LHCN-M2 (cell line): ENCODE measurements at places on chromosomes 13 and 19. TPM values are rescaled to one million over a fixed set of nuclear protein-coding genes. Genes with fewer than 3 reads are reported as not detected.
A peak's percentile ranks its signal among the peaks of the same experiment; 100 is the strongest.

- no peak for DNase-seq
Measured at GRCh38 chr19:28985201-28985600, 227.8 kb downstream of the UQCRFS1 start.

- no peak for DNase-seq
Measured at GRCh38 chr13:47407808-47408207, 511.0 kb upstream of the HTR2A start.

DNA sequence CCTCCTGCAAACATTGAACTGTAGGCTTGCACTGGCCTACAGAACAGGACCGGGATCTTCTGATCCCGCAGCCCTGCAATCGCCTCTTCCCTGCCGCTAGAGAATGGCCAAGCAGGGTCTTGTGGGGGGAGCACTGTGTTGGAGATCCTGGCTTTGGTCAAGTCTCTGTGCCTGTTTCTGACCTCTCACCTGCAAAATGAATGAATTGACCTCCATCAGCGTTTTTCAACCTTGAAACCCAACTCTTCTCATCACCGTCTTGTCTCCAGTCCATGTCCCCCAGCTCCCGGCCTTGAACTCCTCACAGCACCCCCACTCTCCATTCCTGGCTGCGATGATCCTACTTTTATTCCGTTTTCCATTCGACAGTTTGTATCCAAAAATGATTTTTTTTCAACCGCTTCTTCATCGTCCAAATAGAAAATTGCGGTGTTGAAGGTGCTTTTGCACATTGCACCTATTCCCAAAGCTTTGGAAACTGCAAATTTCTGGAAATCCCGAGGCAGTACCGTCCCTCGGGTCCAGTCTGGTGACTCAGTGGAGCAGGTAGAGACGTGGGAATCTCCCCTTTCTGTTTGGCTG lies 2.0 kb downstream of the MYO9B start:
- no peak for DNase-seq

GRCh38 chr19:5889288-5889971 lies 14.2 kb downstream of the NDUFA11 start:
- no peak for DNase-seq

DNA sequence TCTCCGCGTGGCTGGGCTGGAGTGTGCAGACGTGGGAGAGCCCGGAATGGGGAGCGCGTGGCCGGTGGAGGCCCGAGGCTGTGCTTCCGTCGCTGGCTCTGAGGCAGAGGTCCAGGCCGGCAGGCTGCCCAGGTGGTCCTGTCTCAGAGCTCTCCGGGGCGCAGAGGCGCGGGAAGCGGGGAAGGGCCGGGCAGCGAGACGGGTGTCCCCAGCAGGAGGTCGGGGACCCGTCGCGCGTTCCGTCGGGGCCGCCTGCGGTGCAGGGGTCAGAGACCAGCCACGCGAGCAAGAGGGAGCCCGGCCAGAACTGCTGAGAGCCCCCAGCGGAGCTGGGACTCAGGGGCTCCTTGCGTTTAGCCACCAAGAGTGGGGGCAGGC lies 1.3 kb upstream of the C1QTNF9 start:
- no peak for DNase-seq

DNA sequence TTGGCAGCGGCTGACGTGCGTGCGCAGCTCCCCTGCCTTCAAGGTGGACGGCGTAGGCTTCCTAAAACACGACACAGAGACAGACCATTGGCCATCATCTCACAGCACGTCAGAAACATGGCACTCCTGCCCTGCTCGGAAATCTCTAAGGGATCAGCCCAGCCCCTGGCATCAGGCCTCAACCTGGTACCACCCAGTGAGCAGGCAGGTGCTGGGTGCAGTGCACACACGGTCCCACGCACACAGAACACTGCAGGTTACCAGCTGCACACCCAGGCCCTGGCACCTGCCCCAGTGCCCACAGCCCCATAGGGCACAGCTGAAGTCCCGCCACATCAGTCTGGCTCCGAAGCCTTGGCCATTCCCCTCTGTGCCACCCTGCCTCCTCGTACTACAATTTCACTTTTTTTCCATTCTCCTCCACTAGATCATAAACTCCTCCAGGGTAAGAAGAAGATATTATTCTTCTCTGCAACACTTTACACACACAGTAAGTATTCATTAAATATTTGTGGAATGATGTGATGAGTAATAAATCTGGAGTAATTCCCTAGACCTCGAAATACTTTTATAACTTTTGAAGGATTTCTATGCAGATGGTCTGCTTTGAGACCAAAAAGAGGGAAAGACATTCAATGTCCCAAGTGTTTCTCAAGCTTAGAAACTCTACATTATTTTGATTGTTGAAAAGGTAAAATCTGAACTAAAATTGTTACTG lies 156.4 kb downstream of the COL4A1 start:
- DNase-seq = peak; percentile 19

GRCh38 chr19:51735759-51736449 lies 12.1 kb upstream of the HAS1 start:
- peak; percentile 97 for DNase-seq

DNA sequence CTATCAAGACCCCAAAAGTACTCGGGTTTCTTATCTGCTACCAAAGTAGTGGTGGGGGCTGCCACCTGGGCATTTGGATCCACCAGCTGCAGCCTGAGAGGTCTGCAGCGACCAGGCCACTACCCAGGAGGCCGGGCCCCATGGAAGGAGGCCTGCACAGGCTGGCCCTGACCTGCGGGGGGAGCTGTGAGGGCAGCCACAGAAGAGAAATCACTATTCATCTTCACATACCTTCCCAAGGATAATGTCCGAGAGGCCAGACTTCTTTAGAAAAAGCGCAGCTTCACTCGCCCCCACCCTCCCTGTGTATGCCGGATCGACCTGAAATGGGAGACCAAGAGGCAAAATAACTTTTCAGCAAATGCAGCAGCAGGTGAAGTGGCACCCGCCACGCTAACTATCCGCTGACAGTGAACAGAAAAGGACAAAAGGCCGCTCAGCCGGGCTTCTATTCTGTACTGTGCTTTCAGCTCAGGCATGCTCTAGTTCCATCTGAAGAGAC lies 30.1 kb downstream of the EPS15L1 start:
- no peak for DNase-seq

- DNase-seq = peak; percentile 20
Measured at GRCh38 chr13:19597523-19597922, 35.9 kb upstream of the MPHOSPH8 start.

DNA sequence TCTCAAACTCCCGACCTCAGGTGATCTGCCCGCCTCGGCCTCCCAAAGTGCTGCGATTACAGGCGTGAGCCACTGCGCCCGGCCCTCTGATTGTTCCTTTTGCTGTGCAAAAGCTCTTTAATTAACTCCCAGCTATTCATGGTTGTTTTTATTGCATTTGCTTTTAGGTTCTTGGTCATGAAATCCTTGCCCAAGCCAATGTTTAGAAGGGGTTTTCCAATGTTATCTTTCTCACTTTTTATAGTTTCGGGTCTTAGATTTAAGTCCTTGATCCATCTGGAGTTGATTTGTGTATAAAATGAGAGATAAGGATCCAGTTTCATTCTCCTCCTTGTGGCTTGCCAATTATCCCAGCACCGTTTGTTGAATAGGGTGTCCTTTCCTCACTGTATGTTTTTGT lies 19.2 kb upstream of the GRTP1 start:
- DNase-seq = no peak

DNA sequence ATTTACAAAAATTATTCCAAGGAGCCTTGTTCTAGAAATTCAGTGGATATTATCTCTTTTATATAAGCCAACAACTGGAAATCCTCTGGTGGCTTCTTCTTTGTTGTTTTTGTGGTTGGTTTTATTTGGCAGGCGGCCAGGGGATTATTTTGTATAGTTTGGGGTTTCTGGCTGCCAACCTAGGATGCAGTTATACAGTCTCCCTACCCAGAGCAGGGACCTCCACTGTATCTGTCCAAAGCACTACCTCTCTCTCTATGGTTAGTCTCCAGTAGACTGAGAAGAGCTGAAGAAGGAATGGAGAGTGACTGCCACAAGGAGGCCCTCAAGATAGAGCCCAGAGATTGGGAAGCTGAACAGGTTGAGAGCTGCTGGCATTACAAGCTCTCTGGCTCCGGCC lies 80.2 kb downstream of the ZAR1L start:
- DNase-seq = peak; percentile 71

GRCh38 chr13:46531953-46532352 lies 21.0 kb upstream of the LRCH1 start:
- DNase-seq = no peak

DNA sequence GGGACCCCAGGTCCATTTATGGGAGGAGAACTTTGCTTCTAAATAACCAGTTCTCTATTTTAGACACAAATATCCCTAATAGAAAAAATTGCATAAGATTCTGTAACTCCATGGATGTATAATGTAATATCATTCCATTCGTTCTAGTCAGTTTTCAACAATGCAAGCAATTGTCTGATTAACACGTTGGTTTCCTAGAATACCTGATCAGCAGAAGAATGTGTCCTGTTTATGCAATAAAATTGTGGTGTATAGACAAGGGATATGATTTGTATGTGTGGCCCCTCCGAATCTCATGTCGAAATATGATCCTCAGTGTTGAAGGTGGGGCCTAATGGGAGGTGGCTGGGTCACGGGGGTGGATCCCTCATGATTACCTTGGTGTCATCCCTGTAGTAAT lies 62.1 kb downstream of the RUBCNL start:
- no peak for DNase-seq

GRCh38 chr19:38289955-38290354 lies 14.1 kb upstream of the C19orf33 start:
- DNase-seq = no peak

DNA sequence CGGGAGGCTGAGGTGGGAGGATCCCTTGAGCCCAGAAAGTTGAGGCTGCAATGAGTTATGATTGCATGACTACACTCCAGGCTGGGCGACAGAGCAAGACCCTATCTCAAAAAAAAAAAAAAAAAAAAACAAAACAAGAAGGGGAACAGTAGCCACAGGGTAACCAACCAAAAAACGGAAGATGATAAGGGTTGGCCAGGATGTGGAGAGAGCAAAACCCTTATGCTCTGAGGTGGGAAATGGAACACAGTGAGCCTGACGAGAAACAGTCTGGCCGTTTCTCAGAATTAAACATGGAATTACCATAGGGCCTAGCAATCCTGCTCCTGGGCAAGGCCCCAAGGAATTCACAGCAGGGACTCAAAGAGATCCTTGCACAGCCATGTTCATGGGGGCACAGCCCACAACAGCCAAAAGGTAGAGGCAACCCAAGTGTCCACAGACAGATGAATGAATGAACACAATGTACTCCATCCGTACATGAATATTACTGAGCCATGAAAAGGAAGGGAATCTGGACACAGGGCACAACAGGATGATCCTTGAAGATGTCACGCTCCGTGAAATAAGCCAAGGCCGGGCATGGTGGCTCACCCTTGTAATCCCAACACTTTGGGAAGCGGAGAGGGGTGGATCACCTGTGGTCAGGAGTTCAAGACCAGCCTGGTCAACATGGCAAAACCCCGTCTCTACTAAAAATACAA lies 11.3 kb downstream of the NMRK2 start:
- DNase-seq = no peak

DNA sequence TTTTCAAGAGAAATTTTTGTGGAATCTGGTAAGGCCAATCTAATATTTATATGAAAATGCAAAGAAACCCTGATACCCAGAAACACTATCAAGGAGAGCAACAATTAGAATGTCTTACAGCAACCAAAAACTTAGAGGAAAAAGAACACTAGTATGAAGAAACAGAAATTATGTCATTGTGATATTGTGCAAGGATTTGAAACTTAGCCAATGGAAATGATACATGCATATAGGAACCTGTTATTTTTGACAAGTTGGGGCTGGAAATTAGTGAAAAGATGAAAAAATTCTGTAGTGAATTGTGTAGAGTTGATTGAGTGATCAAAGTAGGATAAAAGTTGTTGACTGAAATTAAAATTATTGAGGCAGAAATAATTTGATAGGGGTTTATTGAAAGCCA lies 792.6 kb upstream of the SLITRK6 start:
- no peak for DNase-seq

- DNase-seq = no peak
Measured at GRCh38 chr19:14368011-14368513, 13.2 kb upstream of the ADGRE5 start.

DNA sequence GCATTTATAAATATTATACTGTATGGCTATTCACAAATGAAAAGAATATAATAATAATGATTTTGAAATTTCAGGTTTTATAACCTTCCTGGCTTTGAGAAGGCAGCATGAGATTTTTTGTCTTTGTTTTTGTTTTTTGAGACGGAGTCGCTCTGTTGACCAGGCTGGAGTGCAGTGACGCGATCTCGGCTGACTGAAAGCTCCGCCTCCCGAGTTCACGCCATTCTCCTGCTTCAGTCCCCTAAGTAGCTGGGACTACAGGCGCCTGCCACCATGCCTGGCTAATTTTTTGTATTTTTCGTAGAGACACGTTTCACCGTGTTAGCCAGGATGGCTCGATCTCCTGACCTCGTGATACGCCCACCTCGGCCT lies 64.1 kb downstream of the ZNF429 start:
- DNase-seq = no peak

DNA sequence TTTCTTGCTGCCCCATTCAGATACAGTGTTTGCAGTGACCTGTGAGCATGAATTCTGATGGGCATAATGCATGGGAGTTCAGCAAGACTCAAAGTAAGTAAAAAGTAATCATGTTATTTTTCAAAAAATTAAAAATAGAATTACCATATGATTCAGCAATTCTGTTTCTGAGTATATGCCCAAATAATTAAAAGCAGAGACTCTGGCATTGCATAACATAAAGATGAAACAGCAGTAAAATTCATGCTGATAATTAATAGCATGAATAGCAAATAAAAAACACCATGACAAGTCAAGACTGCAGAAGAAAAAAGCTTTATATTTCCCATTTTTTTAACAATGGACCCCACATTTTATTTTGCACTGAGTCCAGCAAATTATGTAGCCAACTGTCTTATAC lies 21.3 kb downstream of the RNF6 start:
- no peak for DNase-seq

DNA sequence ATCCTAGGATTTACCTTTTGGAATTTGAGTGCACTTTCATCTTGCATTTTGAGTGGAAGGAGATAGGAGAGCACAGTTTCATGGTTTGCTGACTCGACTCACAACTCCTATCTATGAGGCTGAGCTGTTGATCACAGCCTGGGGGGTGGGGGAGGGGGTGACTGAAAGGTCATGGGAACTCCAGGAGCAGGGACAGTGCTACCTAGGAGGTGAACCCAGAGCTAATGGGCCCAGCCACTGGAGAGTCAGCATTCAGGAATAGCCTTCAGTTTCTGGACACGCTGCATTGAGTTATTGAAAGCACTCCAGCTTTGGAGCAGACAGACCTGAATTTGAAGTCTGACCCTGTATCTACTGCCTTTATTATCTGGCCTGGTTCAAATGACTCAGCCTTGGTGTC lies 339.9 kb downstream of the SLC7A1 start:
- no peak for DNase-seq

Gene PRSS57
- not detected in 2 replicates for total RNA-seq

Gene THSD1
- total RNA-seq = 19.0 and 28.2 TPM in 2 replicates

Gene NLRP5
- not detected in 2 replicates for total RNA-seq

Gene VSTM1
- not detected in 2 replicates for total RNA-seq

Gene VSTM2B
- total RNA-seq = not detected in 2 replicates

Gene PTGIR
- total RNA-seq = not detected in 2 replicates

Gene RNF113B
- total RNA-seq = not detected in 2 replicates

Gene KXD1
- total RNA-seq = 136 and 148 TPM in 2 replicates

Gene FGF22
- total RNA-seq = not detected in 2 replicates

Gene CEACAM8
- total RNA-seq = not detected in 2 replicates

Gene F2RL3
- total RNA-seq = not detected in 2 replicates
